ENCODE measurements at places on chromosomes 6 and 20.

DNA sequence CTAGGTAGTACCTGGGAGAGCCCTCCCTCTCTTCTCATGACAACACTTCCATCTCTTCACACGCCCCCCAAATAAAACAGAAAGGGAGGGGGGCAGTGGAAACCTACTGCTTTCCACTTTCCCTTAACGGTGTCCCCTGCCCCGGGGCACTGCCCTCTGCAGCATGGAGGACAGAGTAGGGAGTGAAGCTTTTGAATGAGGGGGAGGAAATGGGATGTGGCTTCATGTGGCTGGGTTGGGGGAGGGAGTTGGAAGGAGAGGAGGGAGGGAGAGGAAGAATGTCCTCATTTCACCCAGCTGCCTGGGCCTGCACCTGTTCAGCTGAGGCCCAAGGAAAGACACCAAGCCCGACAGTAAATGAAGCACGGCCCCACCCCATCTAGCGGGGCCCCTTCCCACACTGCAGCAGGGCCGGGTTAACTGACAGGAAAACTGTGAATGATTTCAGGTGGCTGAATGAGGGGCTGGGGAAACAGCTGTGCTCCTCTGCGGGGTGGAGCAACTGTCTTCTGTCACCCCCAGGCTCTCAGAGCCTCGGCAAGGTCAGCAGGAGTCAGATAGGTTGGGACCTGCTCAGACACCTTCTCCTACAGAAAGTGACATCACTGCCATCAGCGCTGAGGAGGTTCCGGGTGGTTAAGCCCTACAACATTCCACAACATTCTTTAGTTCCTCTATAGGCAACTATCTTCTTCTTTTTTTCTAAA is 40.0 kb upstream of the TAF8 start:
- DNase-seq, result peak; percentile 62

GRCh38 chr20:57772349-57772964 is 62.6 kb upstream of the PMEPA1 start:
- no peak for DNase-seq

- no peak for DNase-seq
Observed at GRCh38 chr20:49594931-49595315, 27.0 kb upstream of the PTGIS start.

- no peak for DNase-seq
Observed at GRCh38 chr6:4358414-4359107, 223.2 kb upstream of the ECI2 start.

DNA sequence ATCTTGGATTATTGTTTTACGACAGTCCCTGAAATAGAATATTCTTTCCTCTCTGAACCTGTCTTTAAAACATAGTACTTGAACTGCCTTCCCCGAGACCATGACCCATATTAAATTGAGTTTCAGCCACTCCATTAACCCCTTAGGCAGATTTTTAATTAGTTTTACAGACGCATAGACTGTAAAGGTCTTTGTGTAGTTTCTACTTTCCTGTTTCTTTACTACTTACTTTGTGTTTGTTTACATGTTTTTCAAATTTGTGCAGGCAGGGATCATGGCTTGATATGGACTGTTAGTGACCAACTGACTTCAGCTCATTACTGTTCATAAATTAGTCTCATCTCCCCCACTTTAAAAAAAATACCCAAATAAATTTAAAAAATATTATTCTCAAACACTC is 53.8 kb downstream of the FYN start:
- no peak for DNase-seq

- DNase-seq, result no peak
Observed at GRCh38 chr6:23013776-23014175, 444.4 kb downstream of the HDGFL1 start.

DNA sequence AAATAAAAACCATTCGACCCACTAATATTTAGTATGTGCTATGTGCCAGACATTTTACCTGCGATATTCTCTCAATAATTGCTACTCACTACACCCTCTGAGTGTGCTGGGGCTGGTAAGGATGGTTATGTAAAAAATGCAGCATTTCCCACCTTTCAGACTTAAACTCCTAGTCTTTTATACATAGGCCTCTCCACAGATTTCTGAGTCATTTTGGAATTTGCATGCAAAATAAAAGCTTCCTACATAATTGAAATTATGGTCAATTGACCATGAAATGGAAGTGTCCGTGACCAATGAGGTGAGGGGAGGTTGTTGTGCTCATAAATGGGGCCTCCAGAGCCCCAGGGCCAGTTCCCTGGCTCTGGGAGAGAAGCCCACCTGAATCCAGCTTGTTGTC is 37.7 kb upstream of the MAFB start:
- DNase-seq, result no peak

- DNase-seq, result peak; percentile 82
Observed at GRCh38 chr6:1739680-1740079, 130.0 kb downstream of the FOXC1 start.

- no peak for DNase-seq
Observed at GRCh38 chr6:91279740-91280493, 693.0 kb upstream of the MAP3K7 start.

DNA sequence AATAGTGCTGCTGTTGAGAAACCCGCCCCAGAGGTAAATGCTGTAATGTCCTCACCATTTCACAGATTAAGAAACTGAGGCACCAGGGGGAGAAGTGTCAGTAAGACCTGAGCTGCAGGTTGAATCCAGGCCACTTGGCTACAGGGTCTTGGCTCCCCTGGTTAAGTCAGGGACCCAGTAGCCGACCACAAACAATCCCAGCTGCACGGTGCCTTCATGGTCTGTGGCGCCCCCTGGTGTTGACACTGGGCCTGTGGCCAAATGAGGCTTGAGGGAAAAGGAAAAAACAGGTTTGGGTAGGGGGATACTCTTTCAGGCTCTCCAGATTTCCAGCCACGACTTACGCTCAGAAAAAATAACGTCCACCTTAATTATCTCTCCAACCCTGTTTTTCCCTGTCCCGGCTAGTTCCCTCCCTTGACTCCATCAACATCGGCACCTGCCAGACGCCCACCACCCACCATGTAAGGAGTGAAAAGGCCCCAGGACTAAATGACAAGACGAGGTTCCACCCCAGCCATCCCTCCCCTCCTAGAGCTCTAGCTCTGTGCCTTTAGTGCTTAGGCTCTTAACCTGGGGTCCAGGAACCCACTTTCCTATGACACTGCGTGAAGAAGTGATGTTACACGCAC is 47.7 kb upstream of the POLR1H start:
- peak; percentile 40 for DNase-seq

DNA sequence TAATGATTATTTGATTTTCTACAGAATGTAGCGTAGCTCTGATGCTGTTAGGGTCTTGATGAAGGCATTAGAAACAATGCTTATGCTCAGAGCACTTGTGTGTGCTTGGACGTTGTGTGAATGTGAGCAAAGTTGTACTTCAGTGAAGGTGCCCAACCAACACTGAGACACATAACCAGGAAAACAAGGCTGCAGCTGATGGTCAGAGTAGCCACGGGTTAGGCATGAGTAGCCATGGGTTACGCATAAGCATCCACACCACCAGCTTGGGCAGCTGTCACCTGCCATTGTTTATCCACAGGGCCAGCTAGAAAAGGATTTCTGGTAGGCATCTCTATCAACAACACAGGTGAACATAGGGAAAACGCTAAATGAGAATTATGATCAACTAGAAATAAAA is 326.6 kb downstream of the NRN1 start:
- DNase-seq, result no peak

All from GM13976 (cell line).